ENCODE measurements at places on chromosomes 12 and 14.

GRCh38 chr14:103520657-103521437, 1.8 kb downstream of the CKB start:
- peak; percentile 79 for DNase-seq

GRCh38 chr14:49954171-49954631, 61.3 kb downstream of the ARF6 start:
- peak; percentile 82 for DNase-seq

GRCh38 chr14:77923131-77923936, 123.4 kb downstream of the ADCK1 start:
- no peak for DNase-seq

GRCh38 chr12:104652358-104652757, 195.6 kb downstream of the CHST11 start:
- DNase-seq, result no peak

DNA sequence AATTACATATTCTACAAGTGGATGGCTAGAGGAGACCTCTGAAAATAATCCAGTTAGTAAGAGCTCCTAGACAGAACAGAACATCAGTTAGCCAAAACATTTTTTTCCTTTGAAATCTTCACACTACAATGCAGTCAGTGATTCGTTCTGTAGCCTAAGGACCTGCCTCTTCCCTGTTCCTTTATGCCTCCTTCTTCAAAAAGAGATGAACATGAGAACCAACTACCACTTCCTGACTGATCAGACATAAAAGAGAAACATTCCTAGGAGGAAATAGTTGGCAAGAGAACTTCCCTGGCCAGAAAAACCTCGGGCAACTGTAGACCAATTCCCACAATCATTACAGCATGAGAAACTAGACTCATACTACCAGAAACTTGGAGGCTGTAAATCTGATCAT, 29.4 kb downstream of the ITPR2 start:
- peak; percentile 42 for DNase-seq

DNA sequence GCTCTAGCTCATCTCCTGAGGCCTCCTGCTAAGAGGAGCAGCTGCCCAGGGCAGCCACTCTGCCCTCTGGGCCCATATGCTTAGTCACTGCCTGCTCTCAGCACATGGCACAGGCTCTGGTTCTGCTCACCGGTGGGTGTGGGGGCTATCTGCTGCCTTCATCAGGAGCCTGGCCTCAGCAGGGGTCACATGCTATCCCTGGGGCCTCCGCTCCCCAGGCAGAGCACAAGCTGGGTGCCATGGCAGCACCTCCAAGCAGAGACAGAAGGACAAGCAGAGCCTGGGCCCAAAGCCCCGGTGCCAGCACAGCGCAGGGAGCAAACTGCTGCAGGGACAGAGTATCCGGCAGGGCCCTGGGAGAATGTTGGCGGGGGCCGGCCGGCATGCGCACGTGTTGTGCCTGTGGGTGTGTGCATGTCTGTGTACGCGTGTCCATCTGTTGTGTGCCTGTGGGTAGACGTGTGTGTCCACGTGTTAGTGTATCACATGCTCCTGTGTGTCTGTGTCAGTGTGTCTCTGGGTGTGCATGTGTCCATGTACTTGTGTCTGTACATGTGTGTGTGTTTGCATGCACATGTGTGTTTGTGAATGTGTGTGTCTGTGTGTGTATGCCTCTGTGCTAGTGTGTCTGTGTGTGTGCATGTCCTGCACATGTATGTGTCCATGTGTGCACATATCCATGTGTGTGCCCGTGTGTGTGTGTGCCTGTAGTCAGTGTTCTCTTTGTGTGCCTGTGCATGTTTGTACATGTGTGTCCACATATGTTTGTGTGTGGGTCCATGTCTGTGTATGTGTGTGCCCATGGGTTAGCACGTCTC, 326.9 kb downstream of the TMEM121 start:
- no peak for DNase-seq

DNA sequence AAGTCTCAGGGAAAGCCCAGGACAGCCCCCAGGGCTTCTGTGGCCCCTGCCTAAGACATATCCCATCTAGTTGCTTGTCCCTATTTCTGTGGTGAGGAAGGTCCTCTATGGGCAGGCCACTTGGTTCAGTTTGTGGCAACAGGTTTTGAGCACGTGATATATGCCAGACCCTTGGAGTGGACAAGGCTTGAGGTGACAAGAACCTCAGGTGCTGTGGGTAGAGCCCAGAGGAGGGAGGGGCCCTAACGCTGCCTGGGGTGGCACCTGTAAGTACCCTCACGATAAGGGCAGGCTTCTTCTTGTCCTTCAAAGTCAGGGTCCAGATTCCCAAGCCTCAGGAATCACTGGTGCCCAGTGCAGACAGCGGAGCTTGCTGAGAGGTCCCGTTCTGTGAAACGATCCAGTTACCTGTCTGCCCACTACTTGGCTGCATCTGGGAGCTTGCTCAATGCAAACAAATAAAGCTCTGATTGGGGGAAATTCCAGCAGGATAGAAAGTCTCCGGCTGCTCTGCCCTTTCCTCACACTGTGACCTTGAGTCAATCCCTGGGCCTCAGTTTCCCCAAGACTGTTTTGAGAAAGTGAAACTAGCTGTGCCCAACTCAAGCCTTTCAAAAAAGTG, 47.7 kb upstream of the FAM181A start:
- DNase-seq, result no peak

DNA sequence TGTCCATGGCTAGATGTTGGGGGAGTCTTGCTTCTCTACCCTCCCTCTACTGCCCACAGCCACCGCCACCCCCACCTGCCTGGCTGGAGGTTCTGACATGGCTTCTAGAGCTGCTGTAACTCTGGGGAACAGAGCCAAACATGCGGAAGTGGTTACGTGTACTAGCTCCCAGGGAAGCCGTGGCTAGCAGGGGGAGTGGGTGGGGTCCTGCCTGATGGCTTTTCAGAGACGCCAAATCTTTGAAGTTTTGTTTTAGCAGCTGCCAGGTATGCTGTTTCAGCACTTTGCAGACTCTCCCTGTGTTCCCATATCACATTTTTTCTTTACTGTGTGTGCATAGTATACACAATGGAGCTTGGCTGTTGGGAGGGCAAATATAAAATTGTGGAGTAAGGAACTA, 150.3 kb downstream of the TGFB3 start:
- peak; percentile 84 for DNase-seq

GRCh38 chr12:69112616-69113015, 126.8 kb upstream of the CPSF6 start:
- DNase-seq, result no peak

DNA sequence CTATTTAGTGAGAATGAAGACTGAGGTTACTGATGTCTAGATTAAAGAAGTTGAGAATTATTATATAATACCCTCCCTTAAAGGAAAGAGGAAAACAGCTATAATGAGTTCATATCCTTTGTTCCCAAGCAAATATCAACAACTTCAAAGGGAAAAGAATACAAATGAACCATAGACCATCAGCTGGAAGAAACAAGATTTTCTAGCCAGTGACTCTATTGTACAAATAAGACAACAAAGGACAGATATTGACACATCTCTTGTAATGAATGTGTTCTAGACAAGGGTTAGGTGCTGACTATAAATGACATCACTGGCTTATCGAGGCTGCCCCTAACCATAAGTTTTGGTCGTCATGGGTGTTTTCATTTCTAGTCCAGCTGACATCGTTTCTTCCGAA, 48.2 kb downstream of the SLC38A4 start:
- DNase-seq, result no peak

GRCh38 chr12:94725375-94726168, 75.2 kb upstream of the TMCC3 start:
- peak; percentile 26 for DNase-seq

- no peak for DNase-seq
These were observed 5.4 kb downstream of the REC8 start for GRCh38 chr14:24177041-24177825.

GRCh38 chr12:119183942-119184695, 5.4 kb downstream of the HSPB8 start:
- DNase-seq, result no peak

- no peak for DNase-seq
These were observed 162.8 kb downstream of the MON2 start for GRCh38 chr12:62629413-62629812.

DNA sequence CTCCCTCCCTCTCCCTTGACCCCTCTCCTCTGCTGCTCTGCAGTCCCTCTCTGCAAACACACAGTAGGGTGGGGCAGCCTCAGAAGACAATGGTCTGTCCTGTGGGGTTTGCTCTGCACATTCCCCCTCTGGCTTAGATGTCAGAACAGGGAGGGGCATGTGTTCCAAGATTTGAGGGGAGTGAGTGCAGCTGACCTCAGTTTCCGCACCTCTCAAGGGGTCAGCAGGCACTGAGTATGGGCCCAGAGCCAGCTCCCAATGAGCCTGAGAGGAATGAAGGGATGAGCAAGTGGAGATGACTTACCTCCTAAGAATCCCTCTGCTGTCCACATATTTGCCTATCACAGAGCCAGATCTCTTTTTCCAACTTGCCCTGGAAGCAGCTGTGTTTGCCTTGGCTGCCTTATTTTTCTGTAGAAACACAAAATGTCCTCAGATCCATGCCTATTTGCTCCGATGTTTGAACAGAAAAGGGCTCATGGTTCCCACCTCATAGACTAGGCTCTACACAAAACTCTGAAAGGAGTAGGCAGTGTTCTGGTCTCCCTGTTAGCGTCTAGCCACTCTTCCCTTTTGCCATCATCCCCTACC, 111.4 kb downstream of the CRACR2A start:
- peak; percentile 72 for DNase-seq

- no peak for DNase-seq
These were observed 176.0 kb downstream of the ESRRB start for GRCh38 chr14:76551906-76552305.

DNA sequence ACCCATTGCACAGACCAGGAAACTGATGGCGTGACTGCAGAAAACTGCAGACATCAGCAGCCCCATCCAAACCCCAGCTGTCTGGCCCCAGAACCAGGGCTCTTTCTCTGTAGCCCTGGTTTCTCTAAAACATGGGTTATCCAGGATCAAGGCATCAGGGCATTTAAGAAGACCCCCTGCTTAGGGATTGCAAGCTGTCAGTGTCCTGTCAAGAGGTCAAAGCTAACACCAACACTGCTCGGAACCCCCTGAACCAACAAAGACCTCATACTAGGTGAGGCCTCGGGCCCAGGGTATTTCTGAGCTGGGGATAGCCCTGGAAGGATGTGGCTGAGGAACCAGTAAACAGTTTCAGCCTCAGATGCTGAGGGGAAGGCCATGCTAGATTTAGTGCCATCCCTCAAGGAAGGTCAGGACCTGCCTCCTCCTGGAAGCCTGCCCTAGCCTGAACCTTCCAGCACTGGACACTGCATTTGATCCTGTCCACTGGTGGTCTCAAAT, 39.2 kb downstream of the BCL11B start:
- DNase-seq, result no peak

- no peak for DNase-seq
These were observed 2.5 kb upstream of the PGAM5 start for GRCh38 chr12:132708150-132708549.

GRCh38 chr14:88128816-88129215, 123.9 kb downstream of the GPR65 start:
- no peak for DNase-seq

DNA sequence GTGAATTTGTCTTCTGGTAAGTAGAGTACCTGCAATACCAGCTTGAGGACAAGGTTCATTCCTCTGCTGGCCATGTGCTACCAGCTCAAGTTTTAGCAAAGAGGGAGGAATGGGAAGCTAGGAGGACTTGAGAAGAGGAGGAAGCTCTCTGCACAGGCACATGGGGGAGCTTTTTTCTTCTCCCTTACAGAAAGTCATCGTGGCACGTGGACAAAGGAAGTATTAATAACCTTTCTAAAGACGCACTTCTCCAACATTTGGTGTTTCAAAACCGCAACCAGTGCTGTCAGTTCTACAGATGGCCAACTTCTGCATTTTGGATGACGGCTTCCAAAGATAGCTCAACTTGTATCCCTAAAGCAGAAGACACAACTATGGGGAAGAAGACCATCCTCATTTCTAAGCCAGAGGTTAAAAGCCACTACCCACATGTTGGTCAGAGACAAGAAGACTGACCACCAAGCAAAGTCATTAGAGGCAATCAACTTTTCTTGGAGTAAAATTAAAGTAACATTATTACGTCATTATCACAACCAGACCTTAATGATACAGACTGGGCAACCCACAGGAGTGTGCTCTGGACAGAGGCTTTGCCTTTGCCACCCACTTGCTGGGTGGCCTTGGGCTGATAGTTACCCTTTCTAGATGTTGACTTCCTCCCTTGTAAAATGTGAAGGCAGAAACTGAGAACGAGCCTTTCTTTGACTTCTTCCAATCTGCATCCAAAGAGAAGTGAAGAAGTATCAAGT, 12.3 kb upstream of the TMED10 start:
- no peak for DNase-seq

- DNase-seq, result no peak
These were observed 125.0 kb downstream of the PTPN11 start for GRCh38 chr12:112543751-112544150.

DNA sequence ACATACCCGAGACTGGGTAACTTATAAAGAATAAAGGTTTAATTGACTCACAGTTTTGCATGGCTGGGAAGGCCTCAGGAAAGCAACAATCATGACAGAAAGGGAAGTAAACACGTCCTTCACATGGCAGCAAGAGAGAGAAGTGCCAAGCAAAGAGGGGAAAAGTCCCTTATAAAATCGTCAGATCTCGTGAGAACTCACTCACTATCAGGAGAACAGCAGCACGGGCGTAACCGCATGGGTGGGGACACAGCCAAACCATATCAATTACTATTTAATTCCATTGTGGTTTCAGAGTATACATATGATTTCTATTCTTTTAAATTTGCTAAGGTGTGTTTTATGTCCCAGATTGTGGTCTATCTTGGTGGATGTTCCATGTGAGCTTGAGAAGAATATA, 117.9 kb downstream of the SCAF11 start:
- DNase-seq, result no peak

DNA sequence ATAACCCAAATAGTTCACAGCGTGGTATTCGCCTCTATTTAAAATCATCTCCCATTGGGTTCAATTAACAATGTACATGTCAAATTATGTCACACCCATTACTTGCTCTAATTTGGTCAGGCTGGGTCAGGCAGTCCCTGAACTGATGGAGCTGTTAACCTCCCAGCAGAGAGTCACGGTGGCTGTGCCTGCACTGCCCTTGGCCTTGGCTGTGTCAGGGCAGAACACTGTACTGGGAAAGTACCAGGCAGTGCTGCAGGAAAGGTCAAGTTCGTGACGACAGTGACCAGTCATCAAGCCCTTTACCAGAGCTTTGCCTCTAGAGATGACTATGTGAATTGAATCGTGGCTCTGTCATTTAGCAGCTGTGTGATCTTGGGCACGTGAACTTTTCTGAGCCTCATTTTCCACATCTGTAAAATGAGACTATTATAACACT, 100.0 kb downstream of the ARF6 start:
- peak; percentile 55 for DNase-seq

GRCh38 chr12:113190761-113191160, 5.2 kb downstream of the RITA1 start:
- DNase-seq, result peak; percentile 29

- DNase-seq, result no peak
These were observed 15.7 kb downstream of the NUDT4 start for GRCh38 chr12:93393425-93393824.

DNA sequence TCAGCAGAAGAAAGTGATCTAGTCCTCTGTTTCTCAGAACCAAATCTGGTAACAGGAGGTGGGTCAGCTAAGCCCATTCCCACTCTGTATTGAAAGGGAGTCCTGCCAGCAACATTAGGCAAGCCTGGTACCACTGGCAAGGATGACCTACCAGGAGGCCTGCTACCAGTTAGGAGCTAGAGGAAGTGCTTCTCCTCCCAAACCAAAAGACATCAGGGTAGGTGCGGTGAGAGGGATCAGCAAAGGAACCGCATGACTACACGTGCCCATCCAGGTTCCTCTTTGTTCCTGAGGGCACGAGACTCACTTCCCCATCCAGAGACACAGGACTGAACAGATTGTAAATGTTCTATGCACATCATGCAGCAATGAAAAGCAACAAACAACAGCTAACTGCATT, 2.8 kb downstream of the KLRC4 start:
- no peak for DNase-seq

All from fibroblast of skin of scalp (primary cell).